ENCODE measurements at places on chromosomes 11 and 22.

- no peak for DNase-seq
Observed at GRCh38 chr22:45787759-45788158, 116.1 kb downstream of the ATXN10 start.

- no peak for DNase-seq
Observed at GRCh38 chr11:128678024-128678423, 15.8 kb upstream of the FLI1 start.

- no peak for DNase-seq
Observed at GRCh38 chr22:31952094-31952401, 7.7 kb downstream of the YWHAH start.

DNA sequence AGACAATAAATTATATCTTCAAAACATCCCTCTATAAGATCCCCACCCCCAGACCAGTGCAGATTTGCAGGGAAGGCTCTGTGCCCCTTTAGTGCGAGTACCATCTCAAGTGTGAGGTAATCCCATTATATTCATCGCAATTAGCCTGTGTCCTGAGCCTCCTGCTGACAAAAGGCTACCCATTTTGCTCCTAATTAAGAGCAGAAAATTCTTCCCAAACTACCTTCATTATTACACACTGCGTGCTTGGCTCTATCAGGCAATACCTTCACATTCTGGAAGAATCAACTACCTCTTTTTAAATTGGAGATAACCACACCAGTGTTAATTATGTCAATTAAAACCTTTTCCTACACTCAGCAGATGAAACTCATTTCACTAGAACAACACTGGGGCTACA is 1133.4 kb upstream of the CCDC90B start:
- no peak for DNase-seq

- DNase-seq = no peak
Observed at GRCh38 chr22:44926124-44926475, 83.7 kb downstream of the PHF21B start.

DNA sequence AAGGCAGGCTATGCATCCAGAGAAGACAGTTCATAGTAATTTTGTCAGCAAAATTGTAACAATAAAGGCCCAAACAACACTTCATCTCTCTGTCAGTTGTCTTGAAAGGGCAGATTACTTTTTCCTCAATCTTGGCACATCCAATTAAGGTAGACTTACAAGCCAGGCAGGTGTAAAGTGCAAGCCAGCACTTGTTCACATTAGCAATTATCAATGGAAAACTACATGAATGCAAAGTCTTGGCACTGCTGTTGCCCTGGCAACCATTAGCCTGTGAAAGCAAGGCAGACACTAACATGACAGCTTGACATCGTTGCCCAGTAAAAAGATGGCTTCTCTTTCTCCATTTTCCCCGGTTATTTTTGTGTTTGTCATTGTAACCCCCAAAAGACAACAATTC is 677.2 kb upstream of the TENM4 start:
- no peak for DNase-seq

DNA sequence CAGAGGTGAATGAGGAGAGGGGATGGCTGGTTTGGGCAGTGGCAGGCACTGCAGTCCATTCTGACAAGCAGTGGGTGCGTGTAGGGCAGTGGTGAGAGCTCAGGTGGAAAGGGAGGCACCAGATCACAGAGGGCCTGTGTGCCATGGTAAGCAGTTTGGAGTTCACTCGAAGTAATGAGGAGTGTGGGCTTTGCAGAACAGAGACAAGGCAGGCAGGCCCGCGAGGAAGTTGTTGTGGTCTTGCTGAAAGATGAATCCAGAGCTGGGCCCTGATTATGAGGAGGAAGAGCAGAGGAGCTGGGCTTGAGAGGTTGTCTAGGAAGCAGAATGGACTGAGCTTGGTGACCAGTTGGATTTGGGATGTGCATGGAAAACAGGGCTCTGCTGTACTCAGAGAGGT is 1.6 kb upstream of the DNAJB13 start:
- DNase-seq = no peak

DNA sequence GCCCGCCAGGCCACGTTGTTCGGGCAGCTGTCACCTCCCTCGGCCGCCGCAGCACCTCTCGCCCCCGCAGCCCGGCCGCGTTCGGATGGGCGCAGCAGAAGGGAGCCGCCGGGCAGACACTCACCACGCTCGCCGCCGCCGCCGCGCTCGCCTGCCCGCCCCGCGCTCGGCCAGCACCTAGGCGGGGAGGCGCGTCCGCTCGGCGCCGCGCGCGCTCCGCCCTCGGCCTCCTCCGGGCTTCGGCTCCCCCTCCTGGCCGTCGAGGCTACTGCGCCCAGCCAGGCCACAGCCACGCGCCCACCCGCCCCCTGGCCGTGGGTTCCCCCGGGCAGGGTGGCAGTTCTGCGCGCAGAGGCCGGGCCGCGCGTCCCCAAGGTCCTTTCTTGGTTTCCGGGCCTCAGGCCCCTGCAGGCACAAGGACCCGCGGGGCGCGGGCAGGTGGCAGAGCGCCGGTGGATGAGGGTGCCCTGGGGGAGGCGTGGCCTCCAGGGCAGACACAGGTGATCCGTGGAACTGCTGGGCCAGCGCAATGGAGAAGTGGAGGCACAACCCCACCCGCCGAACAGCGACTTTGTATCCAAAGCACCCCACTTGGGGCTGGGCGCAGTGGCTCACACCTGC is at the start of gene SLC25A22:
Gene SLC25A22, minus strand, starts transcription at position 189 of the 621 bp plus-strand sequence. CDS start 3,275 bp downstream, outside the sequence.
- no peak for DNase-seq
